ENCODE measurements at places on chromosomes 4 and X.

DNA sequence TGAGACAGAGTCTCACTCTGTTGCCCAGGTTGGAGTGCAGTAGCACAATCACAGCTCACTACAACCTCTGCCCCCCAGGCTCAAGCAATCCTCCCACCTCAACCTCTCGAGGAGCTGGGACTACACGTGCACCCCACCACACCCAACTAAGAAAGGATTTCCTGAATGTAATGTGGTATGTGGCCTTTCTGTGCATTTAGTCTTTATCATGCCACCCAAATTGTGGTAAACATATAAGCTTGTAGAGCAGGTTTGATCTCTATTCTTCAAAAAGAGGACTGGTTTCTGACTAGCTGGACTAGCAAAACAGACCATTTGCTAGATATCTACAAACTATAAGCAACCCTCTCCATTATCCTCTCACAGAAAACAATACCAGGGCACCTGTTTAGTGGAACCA lies 33.6 kb downstream of the ELOVL6 start:
- no peak for DNase-seq

GRCh38 chr4:128459547-128459946 lies 171.9 kb upstream of the PGRMC2 start:
- no peak for DNase-seq

GRCh38 chrX:110341189-110342035 lies 17.2 kb upstream of the RTL9 start:
- DNase-seq = no peak

DNA sequence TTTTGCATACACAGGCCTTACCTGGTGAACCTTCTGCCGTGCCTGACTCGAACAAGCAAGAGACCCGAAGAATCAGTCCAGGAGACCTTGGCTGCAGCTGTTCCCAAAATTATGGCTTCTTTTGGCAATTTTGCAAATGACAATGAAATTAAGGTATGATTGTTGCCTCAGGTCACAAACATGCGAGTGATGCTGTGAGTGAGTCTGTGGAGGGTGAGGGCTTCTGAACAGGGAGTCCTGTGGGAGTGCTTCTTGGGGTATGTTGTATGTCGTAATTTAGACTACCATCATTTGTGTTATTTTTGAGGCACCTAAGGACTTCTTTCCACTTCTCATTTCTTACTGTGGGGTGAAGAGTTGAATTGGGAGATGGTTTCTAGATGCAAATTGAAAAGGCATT lies 32.8 kb downstream of the HTT start:
- DNase-seq = no peak

GRCh38 chr4:4871573-4872313 lies 12.3 kb downstream of the MSX1 start:
- no peak for DNase-seq

GRCh38 chrX:10206317-10206716 lies 49.5 kb downstream of the CLCN4 start:
- no peak for DNase-seq

All from activated naive CD8-positive, alpha-beta T cell treated with anti-CD3 and anti-CD28 coated beads, Interleukin-2, amount 10 ng/mL, durations not matched to agents 7 days and 5 days (primary cell).